ENCODE measurements at places on chromosomes 4 and X.

DNA sequence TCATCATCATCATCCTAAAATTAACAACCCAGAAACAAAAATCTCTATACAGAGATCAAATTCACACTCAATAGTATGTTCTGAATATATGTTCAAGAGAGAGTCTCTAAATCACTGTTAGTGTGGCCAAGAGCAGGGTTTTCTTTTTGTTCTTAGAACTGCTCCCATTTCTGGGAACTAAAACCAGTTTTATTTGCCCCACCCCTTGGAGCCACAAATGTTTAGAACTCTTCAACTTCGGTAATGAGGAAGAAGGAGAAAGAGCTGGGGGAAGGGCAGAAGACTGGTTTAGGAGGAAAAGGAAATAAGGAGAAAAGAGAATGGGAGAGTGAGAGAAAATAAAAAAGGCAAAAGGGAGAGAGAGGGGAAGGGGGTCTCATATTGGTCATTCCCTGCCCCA lies 32.3 kb downstream of the CYBB start:
- no peak for DNase-seq

DNA sequence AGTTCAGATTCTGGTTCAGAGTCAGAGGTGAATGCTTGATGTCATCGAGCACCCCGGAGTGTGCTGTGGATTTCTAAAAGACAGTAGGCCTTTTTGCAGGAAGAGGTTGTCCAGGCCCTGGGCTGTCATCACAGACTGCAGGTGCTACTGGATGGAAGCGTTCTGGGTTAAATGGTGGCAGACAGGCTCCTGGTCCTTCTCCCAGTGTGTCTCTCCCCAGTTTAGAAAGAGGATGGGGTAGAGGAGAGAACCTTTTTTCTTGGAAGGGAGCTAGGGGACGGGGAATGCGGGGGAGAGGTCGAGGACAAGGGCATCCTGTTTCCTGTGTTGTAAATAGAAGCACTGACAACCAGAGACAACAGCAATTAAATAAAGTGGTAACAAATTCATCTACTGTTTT lies 102.3 kb upstream of the NUDT6 start:
- DNase-seq = peak; percentile 38

- DNase-seq = no peak
These were observed 108.5 kb downstream of the ZNF674 start for GRCh38 chrX:46436744-46437143.

GRCh38 chr4:23814996-23815660 lies 74.7 kb downstream of the PPARGC1A start:
- no peak for DNase-seq

DNA sequence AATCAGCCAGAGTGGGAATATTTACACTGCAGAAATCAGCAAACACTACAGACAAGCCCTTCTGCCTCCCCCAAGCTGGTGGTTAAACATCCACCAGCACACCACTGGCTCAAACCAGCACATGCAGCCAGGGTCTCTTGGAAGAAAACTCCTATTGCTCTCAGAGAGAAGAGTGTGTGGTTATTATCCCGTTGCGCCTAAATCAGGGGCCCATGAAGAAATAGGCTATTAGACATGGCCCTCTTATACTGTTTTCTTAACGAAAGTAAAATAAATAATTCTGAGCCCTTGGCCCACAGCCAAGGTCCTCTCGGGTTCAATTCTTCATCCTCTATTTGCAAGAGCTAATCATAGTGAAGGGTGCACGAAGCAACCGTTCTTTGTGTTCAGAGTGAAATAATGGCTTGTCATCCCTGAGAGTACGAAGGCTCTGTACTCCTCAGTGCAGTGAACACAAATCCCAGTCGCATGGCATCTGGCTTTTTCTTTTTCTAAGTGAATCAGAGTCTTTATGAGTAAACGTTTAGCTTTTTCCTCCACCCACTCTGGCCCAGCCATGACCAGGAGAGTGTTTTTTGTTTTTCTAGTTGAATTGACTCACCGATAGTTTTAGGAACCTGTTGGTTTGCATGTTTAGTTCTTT lies 33.4 kb upstream of the RBM47 start:
- DNase-seq = no peak

GRCh38 chr4:154836513-154836912 lies 55.4 kb downstream of the RBM46 start:
- DNase-seq = no peak

GRCh38 chr4:101162990-101163380 lies 184.3 kb downstream of the PPP3CA start:
- DNase-seq = peak; percentile 52

- DNase-seq = no peak
These were observed 7.7 kb downstream of the AWAT2 start for GRCh38 chrX:70041993-70042392.

- DNase-seq = peak; percentile 33
These were observed 41.2 kb downstream of the APLN start for GRCh38 chrX:129613596-129613995.

GRCh38 chrX:74509989-74510388 lies 88.7 kb downstream of the SLC16A2 start:
- no peak for DNase-seq

DNA sequence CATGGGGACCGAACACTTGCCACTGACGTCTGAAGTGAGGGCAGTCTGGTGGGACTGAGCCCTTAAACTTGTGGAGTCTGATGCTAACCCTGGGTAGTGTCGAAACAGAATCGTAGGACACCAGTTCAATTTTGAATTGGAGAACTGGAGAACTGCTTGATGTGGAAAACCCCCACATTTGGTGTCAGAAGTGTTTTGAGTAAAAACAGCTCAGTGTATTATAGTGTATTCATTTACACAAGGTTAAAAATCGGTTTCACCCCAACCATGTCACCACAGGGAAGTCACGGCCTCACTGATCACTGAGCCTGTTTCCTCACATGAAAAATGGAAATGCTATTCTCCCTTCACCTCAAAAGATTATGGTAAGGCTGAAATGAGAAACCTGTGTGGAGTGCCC lies 21.9 kb downstream of the PIN4 start:
- no peak for DNase-seq

DNA sequence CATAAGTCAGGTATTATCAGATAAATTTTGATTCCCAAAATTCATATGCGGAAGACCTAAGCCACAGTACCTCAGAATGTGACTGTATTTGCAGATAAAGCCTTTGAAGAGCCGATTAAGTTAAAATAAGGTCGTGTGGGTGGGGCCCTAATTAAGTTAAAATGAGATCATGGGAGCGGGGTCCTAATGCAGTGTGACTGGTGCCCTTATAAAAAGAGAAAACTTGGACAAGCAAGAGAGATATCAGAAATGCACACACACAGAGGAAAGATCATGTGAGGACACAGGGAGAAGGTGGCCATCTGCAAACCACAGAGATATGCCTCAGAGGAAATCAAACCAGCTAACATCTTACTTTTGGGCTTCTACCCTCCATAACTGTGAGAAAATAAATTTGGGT lies 236.1 kb downstream of the FBXO8 start:
- DNase-seq = no peak

DNA sequence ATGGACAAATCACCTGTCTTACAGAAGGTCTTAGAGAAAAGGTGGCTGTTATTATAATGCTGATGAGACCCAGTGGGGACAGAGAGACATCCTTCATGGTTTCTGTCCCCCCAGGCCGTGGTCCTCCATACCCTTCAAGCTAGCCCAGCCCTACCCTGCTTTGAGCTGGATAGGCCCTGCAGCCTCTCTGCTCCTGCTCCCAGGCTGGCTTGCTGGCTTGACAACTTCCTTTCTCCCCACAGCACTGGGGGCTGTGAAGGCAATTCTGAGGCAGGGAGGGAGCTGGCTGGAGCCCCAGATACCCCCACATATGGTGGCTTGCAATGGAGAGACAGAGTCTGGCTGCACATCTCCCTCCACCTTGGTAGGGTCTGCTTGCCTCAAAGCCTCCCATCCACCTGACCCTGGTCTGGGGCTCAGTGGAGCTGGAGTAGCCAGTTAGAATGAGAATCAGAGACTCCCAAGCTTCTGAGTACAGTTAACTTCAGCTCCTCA lies 118.2 kb downstream of the PJA1 start:
- no peak for DNase-seq

- DNase-seq = no peak
These were observed 169.8 kb upstream of the JADE1 start for GRCh38 chr4:128639541-128640270.

GRCh38 chr4:39526765-39527295 lies 409 bp downstream of the UGDH start:
- DNase-seq = no peak

DNA sequence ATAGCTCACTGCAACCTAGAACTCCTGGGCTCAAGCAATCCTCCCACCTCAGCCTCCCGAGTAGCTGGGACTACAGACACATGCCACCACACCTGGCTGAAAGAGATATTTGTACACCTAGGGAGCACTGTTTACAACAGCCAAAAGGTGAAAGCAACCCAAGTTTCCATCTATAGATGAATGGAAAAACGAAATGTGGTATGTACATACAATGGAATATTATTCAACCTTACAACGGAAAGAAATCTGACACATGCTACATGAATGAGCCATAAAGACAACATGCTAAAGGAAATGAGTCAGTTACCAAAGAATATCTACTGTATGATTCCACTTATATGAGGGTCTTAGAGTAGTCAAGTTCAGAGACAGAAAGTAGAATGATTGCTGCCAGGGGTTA lies 52.2 kb downstream of the ABCG2 start:
- DNase-seq = peak; percentile 82

GRCh38 chrX:39504850-39505259 lies 592.9 kb downstream of the BCOR start:
- no peak for DNase-seq

DNA sequence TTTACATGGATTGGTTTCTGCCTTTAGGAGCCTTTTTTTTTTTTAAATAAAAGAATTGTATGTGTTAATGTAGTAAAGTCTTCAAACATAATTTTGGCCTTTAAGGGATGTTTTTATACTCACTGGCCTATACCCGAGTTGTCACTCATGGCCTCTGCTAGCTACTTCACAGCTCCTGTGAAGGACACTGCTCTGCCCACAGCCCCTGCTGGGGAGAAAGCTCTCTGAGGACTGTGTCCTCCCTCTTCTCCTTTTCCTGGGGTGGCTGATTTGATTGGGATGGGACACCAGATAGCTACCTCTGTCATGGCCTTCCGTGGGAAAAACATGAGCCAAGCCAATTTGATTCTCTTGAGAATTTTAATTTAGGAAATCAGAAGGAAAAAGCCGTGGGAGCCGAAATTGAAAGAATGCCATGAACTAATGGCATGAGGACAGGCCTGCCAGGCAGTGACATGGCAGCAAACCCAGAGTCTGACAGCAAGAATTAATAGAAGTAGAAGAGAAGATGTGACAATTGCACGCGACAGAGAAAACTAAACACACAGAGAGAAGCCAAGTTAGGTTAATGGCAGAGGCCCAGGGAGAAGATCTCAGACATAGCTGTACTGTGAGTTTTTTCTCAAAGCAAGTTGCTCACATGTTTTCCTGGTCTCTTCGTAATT lies 81.4 kb downstream of the ARHGAP10 start:
- no peak for DNase-seq

DNA sequence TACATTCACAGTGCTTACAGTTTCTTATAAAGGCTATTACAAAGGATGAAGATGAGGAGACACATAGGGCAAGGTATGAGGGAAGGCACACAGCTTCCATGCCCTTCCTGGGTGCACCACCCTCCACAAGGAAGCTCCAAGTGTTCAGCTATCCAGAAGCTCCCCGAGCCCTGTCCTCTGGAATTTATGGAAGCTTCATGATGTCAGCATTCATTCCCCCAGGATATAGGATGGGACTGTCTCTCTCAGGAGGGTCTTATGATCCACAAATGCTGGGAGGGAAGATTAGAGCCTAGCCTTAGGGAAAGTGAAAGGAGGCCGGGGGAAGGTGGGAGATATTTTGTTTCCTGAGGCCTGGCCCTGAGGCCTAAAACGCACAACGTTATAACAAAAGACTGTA lies 236.0 kb downstream of the ANK2 start:
- no peak for DNase-seq

DNA sequence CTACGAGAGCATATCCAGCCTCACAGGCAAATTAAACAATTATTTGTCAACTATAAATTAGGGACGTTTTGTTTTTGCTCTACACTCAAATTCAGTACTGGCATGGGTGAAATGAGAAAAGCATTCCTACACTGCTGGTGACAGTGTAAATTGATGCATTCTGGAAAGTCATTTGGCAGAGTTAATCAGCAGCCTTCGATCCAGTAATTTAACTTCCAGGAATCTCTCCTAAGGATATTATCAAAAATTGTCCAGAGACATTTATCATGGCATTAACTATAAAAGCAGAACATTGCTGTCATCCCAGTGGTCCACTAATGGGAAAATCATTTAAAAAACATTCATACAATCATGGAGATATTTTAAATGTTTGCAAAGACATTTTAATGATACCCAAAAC lies 67.5 kb upstream of the MMAA start:
- no peak for DNase-seq

DNA sequence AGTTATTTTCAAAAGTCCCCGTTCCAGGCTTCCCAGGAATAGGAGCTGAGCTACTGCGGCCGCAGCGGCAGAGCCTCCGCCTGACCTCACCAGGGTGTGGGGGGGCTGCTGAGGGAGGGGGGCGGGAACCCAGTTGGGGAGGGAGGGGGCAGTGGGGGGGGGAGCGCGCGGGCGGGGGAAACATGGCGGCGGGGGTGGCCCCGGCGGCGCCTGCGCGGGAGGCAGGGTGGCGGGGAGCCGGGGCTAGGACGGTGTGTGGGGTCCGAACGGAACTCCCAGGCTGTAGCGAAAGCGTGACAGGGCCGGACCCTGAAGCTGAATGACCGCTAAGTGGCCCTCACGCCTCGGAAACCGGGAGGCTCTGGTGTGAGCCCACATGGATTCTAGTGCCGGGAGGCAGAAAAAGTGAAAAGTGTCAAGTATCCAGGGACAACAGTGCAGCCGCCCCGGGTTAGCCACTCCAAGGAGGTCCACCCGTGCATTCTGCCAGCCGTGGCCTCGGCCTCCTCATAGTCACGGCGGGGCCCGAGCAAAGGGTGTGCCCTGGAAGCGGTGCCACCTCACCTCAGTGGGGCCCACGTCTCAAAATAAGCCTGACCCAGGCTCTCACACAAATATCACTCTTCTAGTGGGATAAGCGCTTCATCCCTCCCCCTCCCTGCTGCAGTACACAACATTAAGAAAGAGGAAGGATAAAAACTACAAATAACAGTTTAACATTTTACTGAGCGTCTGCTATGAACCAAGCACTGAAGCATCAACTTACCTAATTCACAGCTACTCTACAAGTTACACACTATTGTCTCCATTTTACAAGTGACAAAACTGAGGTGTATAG lies at the start of gene KLHL13:
KLHL13 (minus strand) TSS at position 98 of the 838 bp plus-strand sequence. CDS start 88,337 bp downstream, outside the sequence.
- peak; percentile 29 for DNase-seq

DNA sequence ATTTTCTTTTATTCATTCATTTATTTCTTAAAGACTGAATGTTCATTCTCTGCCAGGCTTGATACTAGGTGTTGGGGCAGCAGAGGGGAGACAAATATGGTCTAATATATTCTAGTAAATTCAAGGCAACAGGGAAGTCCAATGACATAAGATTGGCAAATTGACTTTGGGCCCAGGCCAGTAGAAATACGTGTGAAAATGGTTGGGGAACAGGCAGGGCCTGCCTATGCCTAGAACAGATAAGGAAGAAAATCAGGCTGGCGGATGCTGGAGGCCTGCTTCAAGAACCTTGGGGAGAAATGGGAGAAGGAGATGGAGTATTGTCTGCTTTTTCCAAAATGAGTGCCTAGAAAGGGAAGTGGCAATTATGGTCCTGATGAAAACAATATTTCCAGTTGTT lies 108.6 kb downstream of the RTL5 start:
- DNase-seq = no peak

- DNase-seq = no peak
These were observed 1.7 kb downstream of the RBMXL3 start for GRCh38 chrX:115190636-115191489.

Measured in dermis microvascular lymphatic vessel endothelial cell (primary cell).